ENCODE measurements at places on chromosomes 16 and 17. TPM values are rescaled to one million over a fixed set of nuclear protein-coding genes. Genes with fewer than 3 reads are reported as not detected.

Gene INO80E
- 17.1 TPM for polyA plus RNA-seq

Gene NPIPA8
- not detected for polyA plus RNA-seq

Gene CCL8
- not detected for polyA plus RNA-seq

Gene ITGA2B
- 0.56 TPM for polyA plus RNA-seq

Gene OR1F1
- not detected for polyA plus RNA-seq

Gene NPIPB6
- 3.6 TPM for polyA plus RNA-seq

Gene TEKT5
- 0.48 TPM for polyA plus RNA-seq

Gene MPP2
- polyA plus RNA-seq: 23.4 TPM

Gene GRB7
- 5.6 TPM for polyA plus RNA-seq

Gene MT1G
- not detected for polyA plus RNA-seq

Gene CLEC18C
- not detected for polyA plus RNA-seq

Gene CNGB1
- polyA plus RNA-seq: not detected

Gene HSF5
- polyA plus RNA-seq: not detected

Gene HASPIN
- 0.87 TPM for polyA plus RNA-seq

Gene B4GALNT2
- not detected for polyA plus RNA-seq

Gene MEIOC
- polyA plus RNA-seq: 1.1 TPM

Gene EPX
- not detected for polyA plus RNA-seq

Gene MC1R
- polyA plus RNA-seq: 9.6 TPM

Gene TTLL6
- polyA plus RNA-seq: not detected

Gene C1QTNF1
- 10.2 TPM for polyA plus RNA-seq

Gene NSF
- 26.2 TPM for polyA plus RNA-seq

Gene YBX2
- 20.9 TPM for polyA plus RNA-seq

Gene PYDC1
- polyA plus RNA-seq: 0.30 TPM

Gene CDC42EP4
- 24.4 TPM for polyA plus RNA-seq

Gene KRT33A
- not detected for polyA plus RNA-seq

Measured in cardiac muscle cell (in vitro differentiated cells and primary cell).